Activated CD4-positive, CD25-positive, alpha-beta regulatory T cell (primary cell): ENCODE measurements at places on chromosomes 2 and 18.

GRCh38 chr2:214382229-214382628, 28.6 kb upstream of the VWC2L start:
- no peak for DNase-seq

DNA sequence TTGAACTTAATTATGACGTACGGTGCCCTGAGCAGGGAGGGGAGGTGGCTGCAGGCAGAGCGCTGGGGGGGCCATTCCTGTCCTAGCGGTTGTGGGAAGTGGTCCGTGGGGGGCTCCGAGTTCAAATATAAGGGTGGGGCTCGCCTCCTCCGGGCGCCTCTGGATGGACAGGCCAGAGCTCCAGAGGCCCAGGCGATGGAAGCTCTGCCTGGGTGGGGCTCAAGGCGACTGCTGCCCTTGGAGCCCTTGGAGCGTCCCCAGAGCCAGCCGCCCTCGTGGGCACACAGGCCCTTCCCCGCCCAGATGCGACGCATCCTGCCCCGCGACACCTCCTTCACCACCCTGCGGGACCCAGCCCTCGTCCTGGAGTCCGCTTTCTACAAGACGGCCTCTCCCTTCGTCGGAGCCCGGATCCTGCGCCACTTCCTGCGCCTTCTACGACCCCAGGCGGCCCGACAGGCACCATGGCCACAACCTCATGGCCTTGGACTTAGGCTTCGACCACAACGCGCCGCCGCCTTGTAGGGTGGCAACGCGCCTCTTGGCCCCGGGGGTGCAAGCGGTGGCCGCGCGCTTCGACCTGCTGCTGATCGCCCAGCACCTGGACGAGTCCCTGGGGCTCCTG, 10.5 kb downstream of the AQP12B start:
- DNase-seq, result no peak

- no peak for DNase-seq
Measured at GRCh38 chr2:85951351-85952067, 62.7 kb upstream of the ST3GAL5 start.

DNA sequence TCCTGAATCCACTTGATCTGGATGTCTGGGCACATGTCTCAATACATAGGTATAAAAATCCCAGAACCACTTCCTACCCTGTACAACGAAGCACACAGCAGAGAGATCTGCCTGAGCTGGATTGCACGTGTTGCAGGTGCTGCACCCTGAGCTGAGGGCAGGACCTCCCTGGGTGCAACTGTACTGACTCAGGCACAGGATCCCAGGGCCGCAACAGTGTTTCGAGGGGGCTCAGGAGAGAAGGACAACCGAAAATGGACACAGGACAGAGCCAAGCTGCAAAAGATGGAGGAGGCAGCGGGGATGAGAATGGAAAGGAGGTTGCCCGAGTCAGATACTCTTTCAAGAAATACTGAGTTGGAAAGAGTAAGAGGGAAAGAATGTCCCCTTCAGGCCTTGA, 354.1 kb downstream of the EIPR1 start:
- no peak for DNase-seq

DNA sequence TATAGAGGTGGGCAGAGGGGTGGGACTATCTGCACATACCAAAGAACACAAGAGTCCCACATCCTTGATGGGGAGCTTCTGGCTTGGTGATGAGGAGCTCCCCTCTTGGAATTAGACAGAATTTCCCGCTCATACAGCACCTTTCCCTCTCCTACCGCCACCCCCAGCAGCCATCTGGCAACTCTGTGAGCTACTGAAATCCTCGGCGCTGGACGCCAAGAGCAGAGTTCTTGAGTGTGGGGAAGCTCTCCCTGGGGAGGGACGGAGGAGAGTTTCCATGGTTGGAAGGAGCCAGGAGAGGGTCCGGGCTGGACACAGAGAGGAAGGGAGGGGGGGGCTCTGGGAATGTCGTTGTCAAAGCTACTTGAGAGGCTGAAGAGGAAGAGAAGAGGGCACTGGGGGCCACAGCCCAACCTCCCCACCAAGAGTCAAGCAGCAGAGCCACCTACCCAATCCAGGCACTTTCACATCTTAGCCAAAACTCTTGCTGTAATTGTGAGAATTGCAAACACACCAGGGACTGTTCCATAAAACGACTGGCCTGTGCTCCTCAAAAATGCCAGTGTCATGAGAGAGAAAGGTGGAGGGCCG, 89.4 kb upstream of the MCFD2 start:
- no peak for DNase-seq

DNA sequence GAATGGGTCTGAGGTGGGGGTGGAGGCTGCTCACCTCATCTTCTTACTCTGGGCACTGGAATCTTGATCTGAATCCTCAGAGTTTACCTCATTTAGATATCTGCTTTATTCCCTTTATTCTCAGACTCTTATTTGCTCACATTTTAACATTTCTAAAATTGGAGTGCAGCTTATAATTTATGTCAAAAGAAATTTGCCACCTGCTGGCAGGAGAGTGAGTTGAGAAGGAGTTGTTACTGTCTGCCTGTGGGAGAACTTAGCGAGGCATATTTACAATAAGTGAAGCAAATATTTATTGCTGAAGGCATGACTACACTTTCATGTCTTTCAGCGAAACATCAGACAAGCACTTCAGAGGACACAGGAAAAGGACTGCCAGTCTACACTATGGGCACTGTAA, 16.4 kb upstream of the KIAA2012 start:
- no peak for DNase-seq

DNA sequence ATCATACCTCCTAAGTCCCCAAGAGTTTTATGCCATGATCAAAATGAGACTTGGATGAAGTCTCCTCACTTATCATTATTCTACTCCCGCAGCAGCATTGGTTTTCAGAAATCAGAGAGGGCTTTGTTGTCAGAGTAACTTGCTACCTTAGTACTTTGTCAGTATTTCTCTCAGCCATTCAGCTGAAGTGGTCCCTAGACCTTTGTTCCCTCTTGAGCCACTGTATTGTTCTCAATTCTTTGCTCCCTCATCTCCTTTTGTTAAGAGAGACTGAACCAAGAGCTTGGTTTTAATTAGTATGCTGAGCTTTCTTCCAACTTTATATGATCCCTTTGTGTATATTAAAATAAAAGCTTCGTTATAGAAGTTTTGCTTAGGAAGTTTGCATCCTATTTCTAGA, 133.4 kb downstream of the DOCK10 start:
- no peak for DNase-seq

DNA sequence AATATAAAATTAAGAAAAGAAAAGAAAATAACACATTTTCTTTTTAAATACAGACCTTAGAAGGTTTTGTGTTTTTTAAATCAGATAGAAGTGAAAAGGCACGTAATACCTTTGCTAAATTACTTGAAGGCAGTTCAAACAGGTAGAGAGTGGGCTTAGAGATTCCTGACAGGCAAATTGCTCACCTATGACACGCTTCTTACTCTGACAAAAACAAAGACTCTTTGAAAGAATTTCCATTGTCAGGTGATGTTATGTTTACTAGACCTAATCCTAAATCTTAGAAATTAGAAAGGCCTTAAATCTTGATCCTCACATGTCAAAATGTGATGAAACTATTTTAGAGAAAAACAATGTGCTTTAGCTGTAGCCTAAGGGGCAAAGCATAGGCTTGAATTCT, 522.9 kb downstream of the SOX11 start:
- DNase-seq, result no peak

DNA sequence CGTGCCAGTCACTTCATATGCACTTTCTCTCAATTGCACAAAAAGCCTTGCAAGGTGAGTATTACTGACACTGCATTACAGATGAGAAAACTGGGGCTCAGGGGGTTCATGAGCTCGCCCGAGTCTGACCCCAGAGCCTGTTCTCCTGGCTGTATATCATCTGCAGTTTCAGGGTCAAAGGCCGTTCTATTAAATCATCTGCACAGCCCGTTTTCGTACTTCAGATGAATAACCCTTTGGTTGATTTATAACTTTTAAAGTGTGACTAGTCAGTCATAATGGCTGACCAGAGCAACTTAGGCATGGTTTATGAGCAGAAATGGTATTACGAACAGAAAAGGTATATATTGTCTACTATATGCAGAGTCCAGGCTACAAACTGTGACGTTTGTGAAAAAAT, 35.3 kb upstream of the NPAS2 start:
- DNase-seq, result no peak

- no peak for DNase-seq
Measured at GRCh38 chr18:35610724-35611123, 29.2 kb downstream of the GALNT1 start.

- no peak for DNase-seq
Measured at GRCh38 chr2:164178835-164179465, 442.3 kb downstream of the GRB14 start.

DNA sequence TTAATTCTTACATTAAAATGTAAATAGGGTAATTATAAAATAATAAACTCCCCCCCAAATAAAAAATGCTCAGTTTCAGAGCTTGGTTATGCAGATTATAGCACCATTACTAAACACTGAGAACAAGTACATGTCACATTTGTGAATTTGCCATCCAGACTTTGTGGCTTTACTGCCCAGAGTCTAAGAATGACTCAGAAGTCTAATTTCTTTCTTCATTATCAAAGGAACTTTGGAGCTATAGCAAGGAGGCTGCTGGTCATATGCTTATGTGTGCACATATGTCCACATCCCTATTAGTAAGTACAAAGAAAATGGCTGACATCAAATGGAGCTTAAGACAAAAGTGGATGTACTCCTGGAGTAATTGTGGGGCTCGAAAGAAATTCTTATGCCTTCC, 248.5 kb upstream of the SESTD1 start:
- no peak for DNase-seq

GRCh38 chr2:24466871-24467870, 23.9 kb upstream of the NCOA1 start:
- no peak for DNase-seq
